ENCODE measurements at places on chromosomes 1 and 21. TPM values are rescaled to one million over a fixed set of nuclear protein-coding genes. Genes with fewer than 3 reads are reported as not detected.

PRRX1 gene
- polyA plus RNA-seq: 1.3 TPM

S100A12 gene
- polyA plus RNA-seq: not detected

OR14A2 gene
- polyA plus RNA-seq: not detected

OTUD7B gene
- polyA plus RNA-seq: 2.0 TPM

CHD1L gene
- 50.8 TPM for polyA plus RNA-seq

ITPKB gene
- 4.3 TPM for polyA plus RNA-seq

NBL1 gene
- 0.17 TPM for polyA plus RNA-seq

LDLRAD1 gene
- polyA plus RNA-seq: not detected

RAB3B gene
- polyA plus RNA-seq: 0.09 TPM

RCSD1 gene
- 75.7 TPM for polyA plus RNA-seq

UBE2U gene
- polyA plus RNA-seq: not detected

PRKAA2 gene
- polyA plus RNA-seq: not detected

SLC1A7 gene
- not detected for polyA plus RNA-seq

ICOSLG gene
- 4.9 TPM for polyA plus RNA-seq
